GM12891 (cell line): ENCODE measurements at places on chromosomes 1 and 21.

GRCh38 chr1:184745110-184745509 is 9.5 kb downstream of the EDEM3 start:
- no peak for DNase-seq

GRCh38 chr1:156795787-156796186 is 20.9 kb downstream of the SH2D2A start:
- DNase-seq = no peak

DNA sequence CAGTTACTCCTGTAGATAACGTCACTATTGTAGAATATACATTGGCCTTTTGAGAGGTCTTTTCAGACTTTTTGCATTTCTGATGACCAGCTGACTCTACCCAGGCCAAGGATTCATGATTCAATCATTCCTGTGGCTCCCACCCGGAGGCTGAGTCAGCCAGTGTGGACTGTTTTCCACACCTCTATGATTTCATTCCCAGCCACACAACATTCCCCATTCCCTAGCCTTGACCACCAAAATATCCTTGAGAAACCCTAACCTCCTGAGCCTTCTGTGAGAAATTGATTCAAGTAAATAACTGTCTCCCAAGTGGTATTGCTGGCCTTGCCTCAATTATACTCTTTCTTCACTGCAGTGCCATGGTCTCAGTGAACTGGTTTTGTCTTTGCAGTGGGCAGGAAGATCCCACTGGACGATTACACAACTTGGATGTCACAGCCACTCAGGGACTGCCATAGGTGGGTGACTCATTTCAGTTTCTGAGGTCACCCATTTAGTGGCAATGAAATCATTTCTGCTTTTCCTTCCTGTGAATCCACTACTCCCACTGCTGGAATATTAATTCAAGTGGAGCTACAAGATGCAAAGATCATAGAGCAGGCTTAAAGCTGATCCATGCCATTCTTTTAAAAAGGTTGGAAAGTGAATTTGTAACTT is 518.6 kb upstream of the ZP4 start:
- DNase-seq = no peak

- DNase-seq = no peak
Measured at GRCh38 chr1:203584507-203584906, 42.1 kb upstream of the ATP2B4 start.

DNA sequence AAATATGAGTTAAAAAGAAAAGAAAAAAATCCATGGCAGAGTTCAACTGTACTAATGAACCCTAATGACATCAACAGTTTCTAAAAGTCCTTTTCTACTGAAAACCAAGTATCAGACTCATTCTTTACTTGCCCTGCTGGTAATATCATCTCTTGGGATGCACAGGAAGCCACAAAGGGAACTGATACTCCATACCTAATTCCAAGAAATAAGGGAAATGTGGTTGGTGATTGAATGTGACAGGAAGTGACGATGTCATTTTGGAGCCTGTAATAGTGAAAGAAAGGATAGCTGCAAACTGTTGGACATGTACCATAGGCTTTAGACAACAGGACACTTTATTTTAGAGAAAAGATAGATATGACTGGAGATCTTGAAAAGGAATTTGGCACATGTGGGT is 98.7 kb upstream of the VAV3 start:
- DNase-seq = no peak

- no peak for DNase-seq
Measured at GRCh38 chr1:62905309-62905708, 121.4 kb downstream of the ATG4C start.

DNA sequence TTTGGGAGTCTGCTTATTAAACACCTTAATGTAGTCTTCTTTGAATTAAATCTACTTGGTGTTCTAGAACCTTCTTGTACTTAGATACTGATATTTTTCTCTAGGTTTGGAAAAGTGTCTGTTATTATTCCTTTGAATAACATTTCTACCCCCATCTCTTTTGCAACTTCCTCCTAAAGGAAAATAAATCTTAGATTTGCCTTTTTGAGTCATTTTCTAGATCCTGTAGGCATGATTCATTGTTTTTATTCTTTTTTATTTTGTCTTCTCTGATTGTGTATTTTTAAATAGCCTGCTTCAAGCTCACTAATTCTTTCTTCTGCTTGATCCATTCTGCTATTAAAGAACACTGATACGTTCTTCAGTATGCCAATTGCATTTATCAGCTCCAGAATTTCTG is 155.9 kb upstream of the NEGR1 start:
- no peak for DNase-seq

DNA sequence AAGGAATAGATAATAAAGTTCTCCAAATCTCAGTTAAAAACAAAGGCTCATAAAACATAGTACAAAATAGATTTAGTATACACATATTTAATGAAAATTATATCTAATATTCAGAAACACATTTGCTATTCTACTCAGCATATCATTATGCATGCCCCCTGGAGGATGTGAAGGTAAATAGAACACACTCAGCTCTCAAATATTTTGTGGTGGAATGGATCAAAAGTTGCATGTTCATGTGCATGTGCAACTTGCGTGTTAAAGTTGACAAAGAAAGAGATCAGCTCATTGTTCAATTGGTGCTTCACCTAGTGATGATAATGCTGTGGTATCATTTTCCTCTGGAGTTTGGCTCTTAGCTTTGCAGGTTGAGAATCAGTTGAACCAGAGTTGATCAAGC is 4.9 kb upstream of the ZNF644 start:
- no peak for DNase-seq

GRCh38 chr1:26275580-26276431 is 4.1 kb upstream of the SH3BGRL3 start:
- peak; percentile 69 for DNase-seq

- no peak for DNase-seq
Measured at GRCh38 chr1:42742617-42743316, 2.7 kb upstream of the CLDN19 start.

GRCh38 chr21:45424854-45425795 is 20.2 kb downstream of the COL18A1 start:
- no peak for DNase-seq

DNA sequence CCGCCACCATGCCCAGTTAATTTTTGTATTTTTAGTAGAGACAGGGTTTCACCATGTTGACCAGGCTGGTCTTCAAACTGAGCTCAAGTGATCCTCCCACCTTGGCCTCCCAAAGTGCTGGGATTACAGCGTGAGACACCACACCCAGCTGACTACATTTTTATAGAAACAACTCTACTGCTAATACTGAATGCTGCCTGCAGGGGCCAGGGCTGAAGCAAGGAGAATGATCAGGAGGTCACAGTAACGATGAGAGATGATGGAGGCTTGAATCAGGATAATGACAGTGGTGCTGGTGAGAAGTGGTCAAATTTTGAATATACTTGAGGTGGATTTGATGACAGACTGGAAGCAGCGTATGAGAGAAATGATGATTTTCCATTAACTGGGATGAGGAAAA is 33.3 kb downstream of the ODF2L start:
- no peak for DNase-seq

DNA sequence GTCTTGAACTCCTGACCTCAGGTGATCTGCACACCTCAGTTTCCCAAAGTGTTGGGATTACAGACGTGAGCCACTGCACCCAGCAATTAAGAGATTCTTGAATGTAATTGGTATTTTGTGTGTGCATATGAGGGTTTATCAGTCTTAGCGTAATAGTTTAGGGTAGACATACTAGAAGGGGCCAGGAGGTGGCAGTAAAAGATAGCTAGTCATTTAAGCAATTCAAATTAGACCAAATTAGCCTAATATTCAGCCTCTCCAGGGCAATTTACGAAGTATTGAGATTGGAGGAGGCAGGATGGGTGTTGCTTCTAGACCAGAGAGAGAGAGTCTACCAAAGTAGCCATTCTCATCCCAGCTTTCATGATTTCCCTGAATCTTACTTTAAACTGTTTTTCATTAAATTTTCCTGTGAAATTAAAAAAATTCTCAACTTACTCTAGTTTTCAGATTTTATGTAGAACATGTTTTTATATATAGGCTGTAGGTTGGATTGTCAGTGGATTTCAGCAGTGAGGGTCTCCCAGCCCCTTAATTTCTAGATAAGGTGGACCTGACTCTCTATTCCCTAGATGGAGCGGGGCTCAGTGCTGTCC is 119.7 kb downstream of the HHAT start:
- peak; percentile 7 for DNase-seq

GRCh38 chr1:237018896-237019295 is 14.7 kb upstream of the MT1HL1 start:
- DNase-seq = no peak

DNA sequence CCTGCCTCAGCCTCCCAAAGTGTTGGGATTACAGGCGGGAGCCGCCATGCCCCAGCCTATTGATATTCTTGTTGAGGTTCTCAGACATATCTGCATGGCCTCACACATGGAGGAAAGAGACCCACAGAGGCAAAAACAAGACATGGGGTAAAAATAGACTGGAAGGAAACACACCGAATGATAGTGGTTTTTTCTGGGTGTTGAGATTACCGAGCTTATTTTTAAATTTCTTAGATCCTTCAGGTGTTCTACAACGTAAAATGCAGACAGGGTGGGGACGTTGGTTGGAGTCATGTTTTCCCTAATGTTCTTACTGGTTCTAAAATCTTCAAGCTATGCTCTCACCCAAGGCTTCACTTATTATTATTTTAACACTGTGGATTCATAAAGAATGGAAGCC is 23.9 kb upstream of the RUNX3 start:
- DNase-seq = no peak

DNA sequence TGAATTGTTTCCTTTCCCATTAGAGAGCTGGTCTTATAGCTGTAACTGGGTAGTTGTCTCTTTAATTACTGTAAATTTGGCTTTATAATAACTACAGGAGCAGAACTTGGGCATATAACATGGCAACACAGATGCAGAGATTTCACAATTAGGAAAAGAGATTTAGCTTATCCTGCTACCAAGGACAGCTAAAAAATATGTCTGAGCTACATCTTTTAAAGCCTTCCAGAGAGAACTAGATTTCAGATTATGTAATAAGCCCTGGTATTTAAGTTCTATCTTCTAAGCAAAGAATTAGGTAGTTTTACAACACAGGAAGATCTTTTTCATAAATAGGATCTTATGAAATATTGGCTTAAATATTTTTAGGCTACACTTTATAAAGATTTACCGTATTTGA is 313.8 kb downstream of the S1PR1 start:
- DNase-seq = no peak

DNA sequence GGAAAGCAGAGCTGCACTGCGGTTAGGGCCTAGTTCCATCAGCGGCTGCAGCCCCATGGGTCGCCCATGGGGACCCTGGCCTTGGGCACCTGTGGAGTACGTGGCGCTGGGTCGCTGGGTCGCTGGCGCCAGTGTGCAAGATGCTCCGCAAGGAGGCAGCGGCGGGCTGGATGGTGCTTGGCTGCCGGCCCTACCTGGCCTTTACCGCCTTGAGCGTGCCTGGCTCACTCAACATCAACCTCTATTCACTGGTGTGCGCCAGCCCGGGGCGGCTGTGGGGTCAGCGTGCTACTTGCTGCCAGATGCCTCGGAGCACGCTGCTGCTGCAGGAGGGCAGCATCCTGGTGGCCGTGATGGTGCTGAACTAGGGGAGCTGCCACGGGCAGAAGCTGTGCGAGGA is 85.1 kb upstream of the RHOU start:
- no peak for DNase-seq

DNA sequence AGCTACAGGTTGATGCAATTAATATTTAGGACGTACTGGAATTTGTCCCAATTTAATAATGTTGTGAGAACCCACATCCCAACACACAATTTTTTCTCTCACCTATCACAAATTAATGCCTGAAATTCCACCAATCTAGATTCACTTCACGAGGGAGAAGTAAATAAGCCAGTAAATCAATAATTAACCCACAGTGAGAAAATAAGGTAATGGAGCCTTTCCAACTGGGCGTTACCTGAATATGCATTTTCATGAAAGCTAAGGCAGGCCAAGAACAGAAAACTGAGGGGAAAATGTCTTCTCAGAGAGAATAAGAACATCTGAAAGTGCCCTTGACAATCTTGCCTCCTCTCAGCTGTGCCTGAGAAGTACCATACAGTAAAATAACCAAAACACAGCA is 240.8 kb upstream of the NR5A2 start:
- DNase-seq = no peak

GRCh38 chr21:34813266-34813894 is 144.6 kb downstream of the CLIC6 start:
- no peak for DNase-seq

DNA sequence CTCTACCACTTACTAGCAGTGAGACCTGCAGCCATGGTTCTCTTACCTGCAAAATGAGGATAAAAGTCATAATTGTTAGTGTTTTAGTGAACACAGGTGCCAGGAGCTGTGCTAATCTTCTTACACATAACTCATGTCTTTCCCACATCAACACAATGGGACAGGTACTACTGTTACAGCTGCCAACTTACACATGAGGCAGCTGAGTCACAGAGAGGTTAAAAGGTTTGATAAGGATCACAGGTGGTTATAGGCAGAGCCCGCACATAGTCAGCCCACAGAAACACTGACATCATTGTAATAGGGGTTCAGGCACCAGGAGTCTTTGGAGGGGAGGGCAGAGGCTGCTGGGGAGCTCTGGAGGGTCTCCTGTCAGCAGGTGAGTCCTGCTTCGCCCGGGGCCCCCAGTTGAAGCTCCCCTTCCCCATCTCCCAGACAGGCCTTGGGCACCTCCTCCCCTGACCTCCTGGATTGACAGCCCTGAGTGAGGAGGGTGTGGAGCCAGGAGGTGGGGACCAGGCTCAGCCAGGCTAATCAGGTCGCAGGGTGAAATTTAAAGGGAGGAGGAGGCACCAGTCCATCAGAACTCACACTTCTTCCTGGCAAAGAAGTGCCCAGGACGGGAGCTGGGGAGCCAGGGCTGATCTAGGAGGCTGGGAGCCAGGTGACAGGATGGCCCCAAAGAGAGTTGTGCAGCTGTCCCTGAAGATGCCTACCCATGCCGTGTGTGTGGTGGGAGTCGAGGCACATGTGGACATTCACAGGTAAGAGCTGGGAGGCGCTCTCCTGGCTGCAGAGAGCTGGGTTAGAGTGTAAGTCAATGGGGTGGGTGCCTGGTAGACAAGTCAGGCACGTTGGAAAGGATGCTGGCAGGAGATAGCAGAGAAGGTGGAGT is at the start of gene PADI1:
PADI1 (plus strand) TSS at position 583 of the 895 bp plus-strand sequence; CDS start at position 673, 90 bp downstream.
- DNase-seq = no peak

- DNase-seq = no peak
Measured at GRCh38 chr1:226363801-226364513, 43.9 kb downstream of the PARP1 start.

- peak; percentile 78 for DNase-seq
Measured at GRCh38 chr1:28775121-28775942, 36.6 kb upstream of the OPRD1 start.

GRCh38 chr1:20184997-20185833 is 681 bp upstream of the UBXN10 start:
- DNase-seq = no peak

GRCh38 chr21:40863839-40864238 is 16.9 kb upstream of the DSCAM start:
- no peak for DNase-seq

DNA sequence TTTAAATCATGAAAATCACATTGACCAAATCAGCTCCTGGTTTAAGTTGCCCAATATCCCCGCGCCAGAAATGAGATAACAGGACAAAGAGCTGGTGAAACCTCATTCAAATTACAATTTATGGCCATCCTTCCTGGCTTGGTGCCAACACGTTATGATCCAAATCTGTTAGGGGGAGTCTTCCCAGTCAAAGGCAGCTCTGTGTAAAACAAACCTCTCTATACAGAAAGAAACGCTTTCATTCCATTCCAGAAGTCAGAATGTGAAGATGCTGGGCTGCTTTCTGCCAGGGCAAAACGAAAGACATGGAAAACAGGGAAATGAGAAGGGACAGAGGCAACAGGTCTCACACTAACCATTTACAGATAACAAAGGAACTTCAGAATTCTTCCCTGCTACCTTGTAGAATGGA is 53.5 kb upstream of the TIAM1 start:
- DNase-seq = no peak

- DNase-seq = no peak
Measured at GRCh38 chr21:24436236-24436635, 1171.0 kb downstream of the MRPL39 start.
